Mammary epithelial cell (primary cell): ENCODE measurements at places on chromosomes 5 and 9. TPM values are rescaled to one million over a fixed set of nuclear protein-coding genes. Genes with fewer than 3 reads are reported as not detected.

DNA sequence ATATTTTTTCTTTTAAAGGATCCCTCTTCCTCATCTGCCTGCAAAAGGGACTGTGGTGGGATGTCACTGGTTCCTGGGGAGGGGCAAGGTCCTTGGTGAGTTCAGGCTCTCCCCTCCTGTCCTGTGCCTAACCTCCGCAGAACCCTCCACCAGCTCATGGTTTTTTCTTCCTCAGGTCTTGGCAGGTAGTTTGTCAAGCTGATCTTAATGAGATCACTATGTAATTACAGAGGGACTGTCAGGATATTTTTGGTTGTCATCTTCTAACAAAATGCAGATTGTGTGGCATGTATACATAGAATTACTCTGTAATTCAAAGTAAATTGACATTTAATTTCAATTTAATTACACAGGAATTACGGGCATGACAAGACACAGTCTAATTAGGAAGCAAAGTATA is 150.3 kb upstream of the SEMA6A start:
- no peak for DNase-seq

RIMOC1 gene
- total RNA-seq: 31.5 and 45.0 TPM in 2 replicates

CTXN3 gene
- total RNA-seq: not detected in 2 replicates

DNA sequence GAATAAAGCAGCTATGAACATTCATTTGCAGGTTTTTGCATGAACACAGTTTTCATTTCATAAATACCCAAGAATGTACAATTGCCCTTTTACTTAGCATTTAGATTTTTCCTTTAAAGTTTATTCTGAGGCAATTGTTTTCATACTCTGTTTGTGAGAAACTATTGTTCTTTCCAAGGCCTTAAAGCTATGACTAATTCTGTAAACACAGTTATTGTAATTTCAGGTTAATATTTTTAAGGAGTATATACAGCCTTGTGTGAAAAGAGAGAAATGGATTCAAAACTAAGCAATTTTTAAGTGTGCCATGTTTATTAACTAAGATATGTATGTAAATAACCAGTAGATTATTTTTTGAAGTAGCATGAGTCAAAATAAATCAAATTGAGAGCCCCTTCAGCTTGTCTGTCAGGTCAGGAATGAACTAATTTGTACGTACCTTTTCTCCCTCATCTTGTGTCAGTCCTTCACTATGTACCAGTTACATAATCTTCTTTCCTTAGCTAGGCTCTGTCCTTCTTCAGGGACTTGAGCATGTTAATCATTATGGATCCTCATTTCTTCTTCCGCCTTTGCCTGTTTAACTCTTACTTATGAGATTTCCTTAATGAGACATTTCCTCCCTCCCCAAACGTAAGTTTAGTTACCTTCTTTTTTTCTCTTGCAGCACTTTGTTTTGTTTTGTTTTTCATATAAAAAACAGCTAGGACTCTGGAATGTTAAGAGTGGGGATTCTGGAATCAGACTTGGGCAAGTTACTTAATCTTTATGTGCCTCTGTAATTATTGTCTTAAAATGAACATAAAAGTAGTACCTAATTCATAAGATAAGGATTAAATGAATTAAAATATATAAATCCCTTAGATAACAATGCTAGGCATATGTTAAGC is 63.6 kb downstream of the NIPBL start:
- no peak for DNase-seq

DNA sequence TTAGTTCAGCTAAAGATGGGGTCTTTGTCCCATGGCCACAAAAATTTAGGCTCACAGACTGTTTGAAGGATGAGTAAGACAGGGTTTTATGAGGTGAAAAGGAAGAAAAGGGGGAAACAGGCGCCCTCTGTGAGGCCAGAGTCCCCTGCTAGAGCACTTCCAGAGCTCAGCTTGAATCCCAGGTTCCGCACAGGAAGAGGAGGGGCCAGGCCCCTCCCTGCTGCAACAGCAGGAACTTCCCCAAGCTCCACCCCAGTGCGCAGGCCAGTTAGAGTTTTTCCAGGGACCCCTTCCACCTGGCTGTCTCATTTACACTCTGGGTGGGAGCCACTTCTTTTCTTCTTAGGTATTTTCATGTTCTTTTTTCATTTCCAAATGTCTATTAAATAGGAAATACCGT is 480.8 kb downstream of the PSAT1 start:
- DNase-seq: no peak

GRCh38 chr9:133516961-133517350 is 7.8 kb downstream of the MYMK start:
- no peak for DNase-seq

- DNase-seq: no peak
Observed at GRCh38 chr9:94650949-94651348, 11.6 kb upstream of the FBP1 start.

GCNT1 gene
- total RNA-seq: 97.0 TPM

- DNase-seq: no peak
Observed at GRCh38 chr5:51821697-51822096, 438.4 kb downstream of the ISL1 start.

ANKRD34B gene
- not detected for total RNA-seq

DNA sequence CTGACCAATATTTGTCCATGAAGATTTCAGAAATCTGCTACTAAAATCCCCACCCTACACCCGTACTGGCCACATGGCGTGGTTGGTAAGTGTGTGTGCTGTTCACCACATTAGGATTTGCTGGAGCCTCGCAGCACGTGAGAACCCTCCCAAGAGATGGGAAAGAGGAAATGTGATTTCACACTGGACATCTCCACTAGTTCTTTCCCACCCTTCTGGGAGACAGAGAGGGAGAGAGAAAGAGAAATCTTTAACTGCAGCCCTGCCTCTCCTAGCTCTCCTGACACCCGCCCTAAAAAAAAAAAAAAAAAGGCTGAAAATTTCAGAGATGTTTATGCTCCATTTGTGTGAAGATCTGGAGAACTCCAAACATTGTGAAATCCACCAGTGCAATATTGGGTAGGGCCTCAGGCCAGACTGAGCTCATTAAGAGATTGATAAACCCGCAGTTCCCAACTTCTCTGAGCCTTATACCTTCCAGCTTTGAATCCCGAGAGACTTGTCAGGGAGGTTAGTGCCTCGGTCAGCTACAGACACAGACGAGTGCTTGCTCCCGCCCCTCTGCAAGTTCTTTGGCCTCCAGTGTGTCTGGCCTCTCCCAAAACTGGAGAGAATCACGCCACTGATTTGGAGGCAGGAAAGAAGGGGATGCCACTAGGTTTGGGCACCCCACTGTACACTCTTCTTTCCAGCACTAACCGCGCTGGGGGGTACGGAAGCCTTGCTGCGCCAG is 1.9 kb downstream of the SPRY4 start:
- peak; percentile 22 for DNase-seq

PAX5 gene
- total RNA-seq: not detected

DNA sequence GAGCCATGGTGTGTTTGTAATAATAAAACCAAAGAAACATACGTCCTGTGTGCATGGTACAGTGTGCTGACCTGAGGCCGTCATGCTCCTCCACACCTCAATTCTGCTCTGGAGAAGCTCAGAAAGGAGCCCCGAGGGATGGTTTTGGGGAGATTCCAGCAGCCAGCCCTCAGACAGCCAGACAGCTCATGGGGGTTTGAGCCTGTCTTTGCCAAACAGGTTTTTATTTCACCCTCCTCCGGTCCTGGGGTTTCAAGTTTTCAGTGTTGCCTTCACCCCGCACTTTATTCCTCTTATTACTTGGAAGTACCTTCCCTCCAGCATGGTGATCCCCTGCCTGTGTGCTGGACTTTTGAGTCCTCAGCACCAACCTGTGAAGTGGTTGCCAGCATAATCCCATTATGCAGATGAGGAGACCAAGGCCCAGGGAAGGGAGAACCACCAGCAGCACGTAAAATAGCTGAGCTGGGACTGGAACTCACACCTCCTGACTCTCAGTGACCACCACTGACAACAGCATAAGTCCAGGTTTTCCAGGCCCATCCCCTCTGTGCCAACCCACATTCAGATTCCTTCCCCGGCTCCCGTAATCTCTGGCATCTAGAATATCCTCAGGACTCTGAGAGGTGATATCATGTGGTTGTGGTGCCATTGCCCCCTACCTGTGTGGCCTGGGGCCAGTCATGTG is 35.1 kb downstream of the TGFBI start:
- DNase-seq: no peak

DNA sequence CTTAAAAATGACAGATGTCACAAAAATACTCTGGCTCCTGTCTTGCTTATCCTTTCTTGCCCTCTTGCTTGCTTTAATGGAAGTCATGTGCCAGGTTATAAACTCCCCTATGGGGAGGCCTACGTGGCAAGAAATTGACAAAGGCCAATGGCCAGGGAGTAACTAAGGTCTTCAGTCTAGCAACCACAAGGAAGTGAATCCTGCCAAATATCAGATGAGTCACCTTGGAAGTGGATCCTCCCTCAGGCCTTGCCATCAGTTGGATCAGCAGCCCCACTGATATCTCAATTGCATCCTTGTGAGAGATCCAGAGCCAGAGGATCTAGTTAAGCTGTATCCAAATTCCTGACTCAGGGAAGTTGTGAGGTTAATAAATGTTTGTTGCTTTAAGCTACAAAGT is 82.8 kb downstream of the CAAP1 start:
- peak; percentile 57 for DNase-seq

DNA sequence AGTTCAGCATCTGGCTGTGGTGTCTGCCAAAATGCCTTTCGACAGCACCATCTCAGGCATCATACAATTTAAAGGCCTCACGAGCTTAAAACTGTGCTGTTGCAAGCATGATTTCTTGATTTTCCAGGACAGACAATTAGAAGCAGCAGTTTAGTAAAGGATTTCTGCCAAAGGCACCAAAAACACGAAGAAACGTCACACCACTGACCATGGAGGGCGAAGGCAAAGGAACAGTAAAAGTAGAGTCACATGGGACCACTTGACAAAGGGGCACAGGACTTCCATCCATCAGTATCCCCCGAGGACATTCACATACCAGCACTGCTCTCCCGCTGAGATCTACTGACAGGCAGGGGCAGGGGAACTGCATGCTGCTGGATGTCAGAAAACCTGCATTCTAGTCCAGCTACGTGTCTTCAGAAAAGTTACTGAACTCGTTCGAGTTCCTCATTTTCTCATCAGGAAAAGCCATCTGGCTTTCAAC is 70.4 kb upstream of the FBXW11 start:
- no peak for DNase-seq

GRCh38 chr9:111407813-111408212 is 76.4 kb downstream of the ECPAS start:
- DNase-seq: no peak

SMIM32 gene
- not detected in 2 replicates for total RNA-seq

CDKN2B-AS1 gene
- total RNA-seq: 1.6 and 2.3 TPM in 2 replicates
